HEK293T (cell line): ENCODE measurements at places on chromosomes 1 and 21.
A peak's percentile ranks its signal among the peaks of the same experiment; 100 is the strongest.

GRCh38 chr21:43302062-43302700 lies 124.8 kb downstream of the SIK1 start:
- DNase-seq, result no peak

GRCh38 chr1:56189946-56190805 lies 389.2 kb downstream of the PLPP3 start:
- DNase-seq, result peak; percentile 53

DNA sequence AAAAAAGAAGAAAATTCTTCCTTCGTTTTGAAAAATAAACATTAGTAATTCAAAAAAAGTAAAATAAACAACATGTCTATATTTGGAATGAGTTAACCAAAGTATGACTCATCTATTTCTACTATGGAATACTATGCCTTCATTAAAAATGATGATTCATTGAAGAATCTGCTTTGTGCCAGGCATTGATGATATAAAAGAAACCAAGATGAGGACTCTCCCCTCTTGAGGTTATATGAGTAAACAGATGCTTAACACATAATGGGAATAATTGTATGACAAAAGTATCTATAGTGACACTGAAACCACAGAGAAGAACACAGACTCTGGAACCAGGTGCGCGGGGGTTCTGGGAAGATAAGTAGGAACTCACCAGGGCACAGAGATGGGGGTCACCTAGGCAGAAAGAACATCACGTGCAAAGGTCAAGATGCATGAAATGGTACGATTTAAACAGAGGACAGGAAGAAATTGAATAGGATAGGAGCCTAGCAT lies 18.8 kb downstream of the ELF3 start:
- no peak for DNase-seq

- DNase-seq, result no peak
Measured at GRCh38 chr1:99217599-99217998, 46.7 kb upstream of the PLPPR4 start.

- no peak for DNase-seq
Measured at GRCh38 chr1:41018018-41018410, 3.5 kb downstream of the SLFNL1 start.
